SIG-M5 (cell line): ENCODE measurements at places on chromosomes 16 and 17.

GRCh38 chr16:81453091-81453728, 8.6 kb downstream of the CMIP start:
- DNase-seq = no peak

DNA sequence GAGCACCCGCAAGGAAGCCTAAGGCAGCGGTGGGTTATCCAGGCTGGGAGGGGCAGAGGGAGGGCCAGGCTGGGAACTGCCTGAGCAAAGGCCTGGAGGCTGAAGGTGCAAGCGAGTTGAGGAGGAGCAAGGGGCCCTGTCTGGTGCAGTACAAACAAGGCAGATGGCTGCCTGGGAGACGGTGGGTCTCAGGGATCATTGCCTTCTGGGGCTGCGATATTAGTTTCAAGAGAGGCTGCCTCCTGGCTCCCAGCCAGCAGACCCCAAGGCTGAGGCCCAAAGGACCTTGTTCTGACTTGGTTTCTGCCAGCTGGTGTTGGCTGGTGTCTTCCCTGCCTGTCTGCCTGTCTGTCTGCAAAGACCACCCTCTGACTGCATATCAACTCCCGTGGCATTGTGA, 154.0 kb downstream of the IRF8 start:
- no peak for DNase-seq

GRCh38 chr16:57688487-57688986, 6.1 kb upstream of the DRC7 start:
- DNase-seq = no peak

GRCh38 chr17:14845591-14846281, 419.4 kb downstream of the PMP22 start:
- DNase-seq = no peak

DNA sequence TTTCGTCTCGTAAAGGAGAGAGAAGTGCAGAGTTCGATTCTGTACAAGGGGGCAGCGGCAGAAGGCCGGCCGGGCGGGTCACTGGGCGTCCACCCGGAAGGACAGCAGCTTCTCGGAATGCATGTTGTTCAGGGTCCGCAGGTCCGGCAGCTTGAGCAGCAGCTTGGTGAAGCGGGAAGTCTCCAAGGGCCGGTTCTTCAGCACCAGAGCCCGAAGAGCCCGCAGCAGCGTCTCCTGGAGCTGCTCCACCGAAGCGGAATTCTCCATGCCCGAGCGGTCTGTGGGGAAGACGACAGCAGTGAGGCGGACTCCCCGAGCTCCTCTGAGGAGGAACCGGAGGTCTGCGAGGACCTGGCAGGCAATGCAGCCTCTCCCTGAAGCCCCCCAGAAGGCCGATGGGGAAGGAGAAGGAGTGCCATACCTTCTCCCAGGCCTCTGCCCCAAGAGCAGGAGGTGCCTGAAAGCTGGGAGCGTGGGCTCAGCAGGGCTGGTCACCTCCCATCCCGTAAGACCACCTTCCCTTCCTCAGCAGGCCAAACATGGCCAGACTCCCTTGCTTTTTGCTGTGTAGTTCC, 7.3 kb downstream of the NR1D1 start:
- DNase-seq = no peak

- no peak for DNase-seq
These were observed 50.9 kb upstream of the NLK start for GRCh38 chr17:27991462-27991993.

- no peak for DNase-seq
These were observed 591 bp downstream of the DHX38 start for GRCh38 chr16:72094266-72094610.

DNA sequence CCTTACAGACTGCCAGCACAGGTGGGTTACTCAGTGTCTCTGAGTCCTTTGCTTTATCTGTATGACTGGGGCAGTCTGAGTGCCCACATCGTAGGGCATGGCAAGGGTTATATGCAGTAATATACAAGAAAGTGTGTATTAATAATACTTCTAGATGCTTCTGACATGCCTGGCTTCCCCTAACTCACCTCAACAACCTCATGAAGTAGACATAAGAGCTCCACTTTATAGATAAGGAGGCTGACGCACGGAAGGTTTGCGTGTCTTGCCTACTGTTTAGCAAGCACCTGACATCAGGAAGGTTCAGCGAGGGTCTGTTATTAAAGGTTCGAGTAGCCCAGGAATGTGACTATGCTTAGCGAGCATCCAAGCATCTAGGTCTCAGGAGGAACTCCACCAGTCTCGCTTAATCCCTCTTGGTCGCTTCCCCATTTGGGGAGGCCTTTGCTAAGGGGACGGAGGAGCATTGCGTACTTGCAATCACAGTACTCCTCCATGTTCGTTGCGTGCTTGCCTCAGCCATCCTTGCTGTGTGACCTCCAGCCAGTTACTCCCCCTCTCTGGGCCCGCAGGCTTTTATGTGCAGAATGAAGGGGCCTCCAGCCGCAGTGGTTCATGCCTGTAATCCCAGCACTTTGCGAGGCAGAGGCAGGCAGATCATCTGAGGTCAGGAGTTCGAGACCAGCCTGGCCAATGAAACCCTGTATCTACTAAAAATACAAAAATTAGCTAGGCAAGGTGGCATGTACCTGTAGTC, 1.6 kb downstream of the KCNG4 start:
- DNase-seq = no peak

- DNase-seq = no peak
These were observed 14.7 kb downstream of the RARA start for GRCh38 chr17:40323391-40324381.

DNA sequence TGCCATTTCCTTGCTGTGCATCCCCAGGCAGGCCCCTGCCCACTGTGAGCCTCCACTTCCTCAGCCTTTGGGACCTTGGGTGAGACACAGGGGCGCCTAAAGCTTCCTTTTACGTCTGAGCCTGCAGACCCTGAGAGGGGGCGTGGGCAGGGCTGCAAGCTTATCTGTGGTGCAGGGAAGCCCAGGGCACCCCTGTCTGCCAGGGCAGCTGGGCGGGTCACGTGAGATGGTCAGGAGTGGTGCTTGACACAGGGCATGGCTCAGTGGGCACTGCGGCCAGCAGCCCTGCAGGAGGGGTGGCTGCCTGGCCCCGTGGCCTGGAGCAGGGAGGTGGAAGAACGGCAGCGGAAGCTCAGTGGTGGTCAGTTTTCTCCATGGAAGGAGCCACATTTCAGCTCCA, 54.8 kb upstream of the ZC3H18 start:
- DNase-seq = no peak

- DNase-seq = no peak
These were observed 45.4 kb downstream of the SNX20 start for GRCh38 chr16:50635505-50636392.
